ENCODE measurements at places on chromosomes 16 and 17.

DNA sequence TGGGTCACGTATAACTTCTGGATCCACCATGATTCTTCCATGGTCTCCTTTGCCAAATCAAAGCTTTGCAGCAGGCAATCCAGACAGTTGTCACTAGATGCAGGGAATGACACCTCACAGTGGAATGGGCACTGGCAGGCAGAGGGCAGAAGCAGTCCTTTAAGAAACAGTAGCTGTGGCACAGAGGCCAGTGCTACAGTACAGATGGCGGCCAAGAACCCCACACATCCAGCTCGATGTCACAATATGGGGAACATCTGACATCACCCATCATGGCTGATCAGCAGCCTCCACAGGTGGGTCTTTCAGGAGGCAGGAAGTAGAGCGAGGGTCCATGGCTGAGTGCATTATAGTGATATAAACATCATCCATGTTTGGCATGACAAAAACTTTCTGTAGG lies 18.8 kb upstream of the ERN1 start:
- DNase-seq, result no peak

DNA sequence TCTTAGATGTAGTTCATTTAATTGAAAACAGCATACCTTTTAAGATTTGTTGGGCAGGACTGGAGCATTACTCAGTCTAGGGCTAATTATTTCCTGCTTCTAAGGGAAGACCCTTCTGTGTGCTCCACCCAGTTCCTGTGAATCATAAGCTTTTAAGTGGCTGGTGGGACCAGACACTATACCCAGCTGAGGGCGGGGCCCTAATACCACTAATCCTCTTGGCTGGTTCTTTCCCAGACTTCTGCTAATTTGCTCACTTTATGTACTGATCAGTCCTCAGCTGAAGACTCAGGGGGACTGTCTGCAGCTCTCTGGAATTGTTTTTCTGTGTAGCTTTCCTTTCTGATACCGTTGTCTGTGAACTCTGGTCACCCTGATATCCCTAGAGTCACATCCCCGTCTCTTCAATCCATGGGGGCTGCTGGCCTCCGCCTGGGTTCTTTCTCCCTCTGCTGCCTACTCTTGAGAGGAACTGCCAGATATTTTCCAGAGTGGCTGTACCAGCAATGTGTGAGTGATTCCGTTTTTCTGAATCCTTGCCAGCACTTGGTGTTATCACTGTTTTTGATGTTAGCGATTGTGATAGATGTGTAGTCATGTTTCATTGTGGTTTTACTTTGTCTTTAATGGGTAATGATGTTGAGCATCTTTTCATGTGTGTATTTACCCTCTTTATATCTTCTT lies 35.1 kb downstream of the MFSD11 start:
- peak; percentile 52 for DNase-seq

DNA sequence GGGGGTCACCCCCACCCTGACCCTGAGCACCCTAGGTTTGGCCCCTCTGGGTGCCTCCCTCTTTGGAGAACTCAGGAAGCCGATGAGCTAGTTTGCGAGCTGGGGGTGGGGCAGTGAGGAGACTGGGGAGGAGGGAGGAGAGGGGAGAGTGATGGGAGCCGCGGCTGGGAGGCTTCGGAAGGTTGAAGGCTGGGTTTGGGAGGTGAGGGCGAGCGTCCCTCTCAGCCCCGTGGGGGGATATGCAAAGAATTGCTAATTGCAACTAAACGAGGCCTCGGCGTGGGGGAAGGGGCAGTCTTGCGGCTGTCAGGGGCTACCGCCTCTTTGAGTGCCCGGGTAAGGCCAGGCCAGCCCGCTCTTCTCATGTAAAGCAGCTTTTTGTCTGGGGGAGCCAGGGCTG lies 17.6 kb upstream of the FZD2 start:
- DNase-seq, result no peak

DNA sequence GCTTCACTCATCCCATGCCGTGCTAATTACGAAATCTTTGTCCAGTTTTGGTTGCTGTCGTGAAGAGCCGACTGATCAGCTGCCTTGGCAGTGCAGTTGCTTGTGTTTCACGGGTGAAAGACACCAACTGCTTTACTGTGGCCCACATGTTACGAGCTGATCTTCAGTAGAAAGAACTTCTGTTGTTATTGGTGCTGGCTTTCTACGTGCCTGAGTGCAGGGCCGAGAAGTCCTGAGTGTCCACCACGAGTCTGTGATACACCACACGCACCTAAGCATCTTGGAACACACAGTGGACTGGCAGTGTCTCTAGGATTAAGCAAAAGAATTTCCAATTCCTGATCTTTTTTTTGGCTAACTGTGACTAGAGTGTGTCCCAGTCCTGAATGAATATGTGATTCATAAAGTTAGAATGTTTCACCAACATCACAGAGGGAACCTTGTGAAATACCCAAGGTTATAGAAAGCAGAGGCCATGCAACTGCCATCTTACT lies 70.4 kb upstream of the CLEC18A start:
- DNase-seq, result no peak

GRCh38 chr16:73418691-73419090 lies 370.8 kb upstream of the ZFHX3 start:
- no peak for DNase-seq

- no peak for DNase-seq
Observed at GRCh38 chr17:77737442-77738265, 220.8 kb upstream of the TNRC6C start.

GRCh38 chr16:23132775-23133463 lies 16.3 kb downstream of the USP31 start:
- peak; percentile 30 for DNase-seq

DNA sequence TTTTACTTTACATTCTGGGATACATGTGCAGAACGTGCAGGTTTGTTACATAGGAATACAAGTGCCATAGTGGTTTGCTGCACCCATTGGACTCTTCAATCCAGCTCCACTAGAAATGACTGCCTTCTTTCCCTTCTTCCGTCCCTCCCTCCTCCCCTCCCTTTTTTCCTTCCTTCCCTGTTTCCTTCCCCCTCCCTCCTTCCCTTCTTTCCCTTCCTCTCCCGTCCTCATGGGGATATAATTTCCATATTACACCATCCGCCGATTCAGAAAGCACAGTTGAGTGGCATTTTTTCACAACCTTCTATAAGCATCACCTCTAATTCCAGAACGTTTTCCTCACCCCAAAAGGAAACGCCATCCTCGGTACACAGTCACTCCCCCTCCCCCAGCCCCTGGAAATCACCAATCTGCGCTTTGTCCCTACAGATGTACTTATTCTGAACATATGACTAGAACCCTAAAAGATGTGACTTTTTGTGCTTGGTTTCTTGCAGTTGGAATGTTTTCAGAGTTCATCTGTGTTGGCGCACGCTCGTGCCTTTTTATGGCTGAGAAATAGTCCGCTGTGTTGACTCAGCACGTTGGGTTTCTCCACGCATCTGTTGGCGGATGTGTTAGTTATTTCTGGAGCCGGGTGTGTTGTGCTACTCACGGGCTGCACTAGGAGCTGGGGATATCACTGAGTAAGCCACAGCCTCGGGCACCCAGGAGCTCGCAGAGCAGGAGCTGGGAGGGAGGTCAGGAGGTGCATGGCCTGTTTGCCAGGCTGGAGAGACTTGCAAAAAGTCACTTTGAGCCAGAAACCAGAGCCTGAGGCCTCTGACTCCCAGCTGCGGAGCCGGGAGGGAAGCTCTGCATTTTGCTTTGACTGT lies 336.4 kb downstream of the SEC14L1 start:
- DNase-seq, result peak; percentile 95

Measured in skeletal muscle cell (primary cell).